CD4-positive, alpha-beta T cell treated with Interleukin-1 beta for 1 hour (primary cell): ENCODE measurements at places on chromosomes 4 and X.
A peak's percentile ranks its signal among the peaks of the same experiment; 100 is the strongest.

GRCh38 chrX:130108647-130109428 is 1.5 kb downstream of the ELF4 start:
- DNase-seq, result peak; percentile 70

GRCh38 chr4:38302910-38303309 is 342.7 kb downstream of the PTTG2 start:
- DNase-seq, result no peak

- DNase-seq, result no peak
These were observed 11.3 kb upstream of the SPCS3 start for GRCh38 chr4:176308441-176308840.

DNA sequence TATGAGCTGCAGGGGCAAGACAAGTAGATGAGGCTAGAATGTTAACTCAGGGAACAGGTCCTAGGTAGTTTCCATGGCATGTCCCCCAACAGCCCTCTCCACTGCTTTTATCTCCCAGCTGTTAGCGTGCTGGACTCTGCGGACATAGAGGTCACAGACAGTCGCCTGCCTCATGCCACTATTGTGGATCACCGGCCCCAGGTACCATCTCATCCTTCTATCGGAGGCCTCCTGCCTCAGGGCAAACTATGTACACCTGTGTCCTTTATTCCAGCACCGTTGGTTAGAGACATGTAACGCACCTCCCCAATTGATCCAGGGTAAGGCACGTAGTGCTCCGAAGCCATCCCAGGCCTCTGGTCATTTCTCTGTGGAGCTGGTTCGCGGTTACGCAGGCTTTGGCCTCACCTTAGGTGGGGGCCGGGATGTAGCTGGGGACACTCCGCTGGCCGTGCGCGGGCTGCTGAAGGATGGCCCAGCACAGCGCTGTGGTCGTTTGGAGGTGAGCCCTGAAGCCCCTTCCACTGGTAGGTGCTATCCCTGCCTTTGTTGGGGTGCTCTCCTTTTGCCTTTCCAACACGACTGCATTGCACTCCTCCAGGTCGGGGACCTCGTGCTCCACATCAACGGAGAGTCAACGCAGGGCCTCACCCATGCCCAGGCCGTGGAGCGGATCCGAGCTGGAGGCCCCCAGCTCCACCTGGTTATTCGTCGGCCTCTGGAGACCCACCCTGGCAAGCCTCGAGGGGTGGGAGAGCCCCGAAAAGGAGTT is 2.2 kb downstream of the MAGIX start:
- no peak for DNase-seq

DNA sequence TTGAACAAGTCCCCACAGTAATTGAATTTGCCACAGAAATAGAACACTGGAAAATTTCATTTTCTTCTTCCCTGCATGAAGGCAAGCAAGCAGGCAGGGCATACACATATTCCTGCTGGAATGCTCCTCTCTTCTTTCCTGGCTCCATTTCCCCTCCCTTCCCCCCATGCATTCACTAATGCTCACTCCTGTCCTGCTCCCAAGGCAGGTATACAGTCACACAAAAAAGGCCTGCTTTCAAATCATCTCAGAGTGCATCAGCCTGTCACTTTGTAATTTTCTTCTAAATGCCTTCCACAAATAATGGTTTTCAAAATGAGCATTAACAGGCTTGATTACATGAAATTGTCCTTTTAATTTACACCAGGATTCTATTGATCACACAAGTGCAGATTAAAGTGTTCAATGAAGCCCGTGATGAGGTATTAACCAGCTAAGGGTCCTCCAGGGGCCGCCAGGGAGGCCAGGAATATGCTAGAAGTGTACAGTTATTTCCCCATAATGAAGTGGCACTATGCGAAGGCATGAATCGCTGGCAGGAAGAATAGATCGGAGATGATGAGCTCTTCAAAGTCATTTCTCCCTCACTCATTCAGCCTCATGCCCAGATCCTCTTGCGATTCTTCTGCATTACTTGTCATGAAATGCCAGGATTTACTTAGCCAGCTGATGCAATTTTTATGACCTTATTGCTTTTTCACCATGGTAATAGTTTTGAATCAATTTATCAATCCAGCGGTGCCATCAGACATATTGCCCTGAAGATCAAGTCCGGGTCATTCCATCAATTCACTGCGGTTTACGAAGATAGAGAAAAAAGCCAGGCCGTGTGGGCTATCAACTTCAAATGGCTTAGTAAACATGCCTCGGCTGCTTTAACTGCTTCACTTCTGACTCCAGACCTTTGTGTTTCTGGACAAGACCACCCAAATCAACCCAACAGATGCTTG is 243.5 kb downstream of the GPAT3 start:
- DNase-seq, result no peak

GRCh38 chrX:46814966-46815365 is 21.9 kb upstream of the RP2 start:
- no peak for DNase-seq

DNA sequence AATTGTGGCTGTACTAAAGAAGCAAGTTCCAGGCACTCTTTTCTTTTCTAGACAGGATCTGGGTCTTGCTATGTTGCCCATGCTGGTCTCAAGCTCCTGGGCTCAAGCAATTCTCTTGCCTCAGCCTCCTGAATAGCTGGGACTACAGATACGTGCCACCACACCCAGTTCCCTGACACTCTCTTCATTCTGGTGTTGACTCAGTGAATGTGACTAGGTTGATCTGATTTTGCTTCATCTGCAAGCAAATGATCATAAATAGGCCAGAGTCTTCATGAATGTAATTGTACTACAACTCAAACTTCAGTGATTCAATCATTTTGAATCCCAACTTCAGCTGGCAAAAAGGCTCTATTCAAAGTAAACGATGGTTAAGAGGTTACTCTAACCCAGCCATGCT is 78.5 kb downstream of the APBB2 start:
- no peak for DNase-seq

DNA sequence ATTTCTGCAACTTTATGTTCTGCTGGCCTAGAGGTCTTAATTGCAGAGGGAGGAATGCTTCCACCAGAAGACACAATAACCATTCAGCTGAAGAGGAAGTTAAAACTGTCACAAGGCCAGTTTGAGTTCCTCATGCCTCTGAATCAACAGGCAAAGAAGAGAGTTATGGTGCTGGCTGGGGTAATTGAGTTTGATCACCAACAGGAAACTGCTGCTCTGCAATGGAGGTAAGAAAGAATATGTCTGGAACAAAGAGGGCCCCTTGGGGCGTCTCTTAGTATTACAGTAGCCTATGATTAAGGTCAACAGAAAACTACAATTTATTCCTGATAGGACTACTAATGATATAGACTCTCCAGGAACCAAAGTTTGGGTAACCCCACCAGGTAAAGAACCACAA is 744.0 kb downstream of the FSTL5 start:
- DNase-seq, result no peak

GRCh38 chr4:128596115-128596514 is 213.4 kb upstream of the JADE1 start:
- no peak for DNase-seq

GRCh38 chr4:149889991-149890390 is 74.3 kb upstream of the IQCM start:
- no peak for DNase-seq

DNA sequence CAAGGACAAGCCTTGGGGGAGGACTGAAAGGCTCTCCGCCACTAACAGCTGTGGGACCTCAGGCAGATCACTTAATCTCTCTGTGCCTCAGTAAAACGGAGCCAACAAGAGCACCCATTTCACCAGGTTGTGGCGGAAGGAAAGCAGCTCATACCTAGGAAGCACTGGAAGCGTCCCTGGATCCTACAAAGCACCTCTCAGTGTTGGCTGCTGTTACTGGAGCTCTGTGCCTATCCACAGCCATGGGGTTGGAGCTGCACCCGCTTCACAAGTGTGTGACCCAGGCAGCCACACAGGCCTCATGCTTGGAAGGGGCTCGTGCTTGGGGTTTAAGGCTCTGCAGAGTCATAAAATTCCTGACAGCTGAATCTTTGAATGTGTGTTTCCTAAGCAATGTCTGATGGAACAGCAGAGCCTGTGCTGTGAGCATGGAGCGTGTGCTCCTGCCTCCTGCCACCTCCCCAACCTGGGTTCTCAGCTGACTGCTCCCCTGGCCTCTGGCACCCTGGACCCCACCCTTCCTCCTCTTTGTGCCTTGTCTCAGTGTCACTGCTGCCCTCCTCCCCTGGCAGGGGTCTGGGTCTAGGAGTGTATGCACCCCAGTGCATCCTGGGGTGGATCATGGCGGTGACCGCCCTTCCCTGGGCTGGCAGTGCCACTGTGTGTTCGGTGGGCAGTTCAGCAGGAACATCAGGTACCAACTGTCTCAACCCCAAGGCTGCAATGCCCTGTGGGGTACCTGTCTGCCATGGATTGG is 14.4 kb upstream of the MAN2B2 start:
- no peak for DNase-seq

DNA sequence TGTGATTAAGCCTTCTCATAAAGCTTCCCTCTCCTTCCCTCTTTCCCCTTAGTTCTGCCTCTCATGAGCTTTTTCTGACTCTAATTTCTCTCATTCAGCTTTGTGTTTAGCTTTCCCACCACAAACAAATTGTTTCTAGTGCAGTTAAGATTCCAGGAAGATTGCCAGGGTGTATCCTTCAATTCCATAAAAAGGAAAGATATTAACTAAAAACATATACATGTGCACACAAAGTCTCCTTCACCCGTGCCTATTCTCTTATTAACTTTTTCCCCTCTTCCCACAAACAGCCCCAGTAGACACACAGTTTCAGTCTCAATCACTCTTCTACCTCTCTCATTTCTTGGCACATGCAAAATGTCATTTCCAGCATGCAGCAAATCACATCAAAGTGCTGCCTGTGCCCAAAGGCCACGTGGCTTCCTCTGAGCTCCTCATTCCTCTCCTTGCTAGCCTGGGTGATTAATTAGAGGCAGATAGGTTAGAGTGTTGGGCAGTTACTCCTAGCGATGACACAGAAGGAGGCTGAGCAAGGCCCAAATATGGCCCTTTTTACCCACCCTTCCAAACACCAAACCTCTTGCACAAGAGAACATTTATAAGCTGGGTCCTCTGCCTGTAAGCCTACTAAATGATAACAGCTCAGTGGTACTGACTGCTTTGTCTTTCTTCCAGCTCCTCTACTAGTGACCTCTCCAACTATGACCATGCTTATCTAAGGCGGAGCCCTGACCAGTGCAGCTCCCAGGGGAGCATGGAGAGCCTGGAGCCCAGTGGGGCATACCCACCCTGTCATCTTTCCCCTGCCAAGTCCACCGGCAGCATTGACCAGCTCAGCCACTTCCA is 159.6 kb downstream of the SOWAHB start:
- no peak for DNase-seq
